ENCODE measurements at places on chromosomes 16 and 17.

DNA sequence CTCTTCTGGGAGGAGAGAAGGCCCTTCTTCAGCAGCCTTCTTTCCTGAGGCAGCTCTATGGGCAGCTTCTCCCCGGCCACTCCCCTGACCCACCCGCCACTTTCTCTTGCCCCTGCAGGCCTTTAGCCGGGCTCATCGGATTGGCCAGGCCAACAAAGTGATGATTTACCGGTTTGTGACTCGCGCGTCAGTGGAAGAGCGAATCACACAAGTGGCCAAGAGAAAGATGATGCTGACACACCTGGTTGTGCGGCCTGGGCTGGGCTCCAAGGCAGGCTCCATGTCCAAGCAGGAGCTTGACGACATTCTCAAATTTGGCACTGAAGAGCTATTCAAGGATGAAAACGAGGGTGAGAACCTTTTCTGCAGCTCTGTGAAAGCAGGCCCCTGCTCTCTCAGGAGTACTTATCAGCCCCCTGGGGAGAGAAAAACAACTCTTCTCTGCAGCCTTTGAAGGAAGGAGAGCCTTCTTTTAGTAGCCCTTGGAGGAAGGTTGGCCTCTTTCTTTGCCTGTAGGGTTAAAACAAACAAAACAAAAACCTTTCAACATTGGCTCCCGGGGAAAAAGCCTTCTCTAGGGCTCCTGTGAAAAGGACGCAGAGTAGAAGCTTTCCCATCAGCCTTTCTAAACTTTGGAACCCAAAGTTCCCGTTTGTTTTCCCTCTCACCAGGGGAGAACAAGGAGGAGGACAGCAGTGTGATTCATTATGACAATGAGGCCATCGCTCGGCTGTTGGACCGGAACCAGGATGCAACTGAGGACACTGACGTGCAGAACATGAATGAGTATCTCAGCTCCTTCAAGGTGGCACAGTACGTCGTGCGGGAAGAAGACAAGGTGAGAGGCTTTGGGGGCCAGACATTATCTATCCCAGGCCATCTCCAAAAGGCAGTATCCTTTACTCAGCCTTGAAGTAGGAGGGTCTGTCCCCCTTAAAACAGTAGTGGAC is 12.7 kb downstream of the RNF227 start:
- no peak for DNase-seq

- DNase-seq: no peak
Observed at GRCh38 chr17:16273499-16273898, 56.5 kb downstream of the PIGL start.

DNA sequence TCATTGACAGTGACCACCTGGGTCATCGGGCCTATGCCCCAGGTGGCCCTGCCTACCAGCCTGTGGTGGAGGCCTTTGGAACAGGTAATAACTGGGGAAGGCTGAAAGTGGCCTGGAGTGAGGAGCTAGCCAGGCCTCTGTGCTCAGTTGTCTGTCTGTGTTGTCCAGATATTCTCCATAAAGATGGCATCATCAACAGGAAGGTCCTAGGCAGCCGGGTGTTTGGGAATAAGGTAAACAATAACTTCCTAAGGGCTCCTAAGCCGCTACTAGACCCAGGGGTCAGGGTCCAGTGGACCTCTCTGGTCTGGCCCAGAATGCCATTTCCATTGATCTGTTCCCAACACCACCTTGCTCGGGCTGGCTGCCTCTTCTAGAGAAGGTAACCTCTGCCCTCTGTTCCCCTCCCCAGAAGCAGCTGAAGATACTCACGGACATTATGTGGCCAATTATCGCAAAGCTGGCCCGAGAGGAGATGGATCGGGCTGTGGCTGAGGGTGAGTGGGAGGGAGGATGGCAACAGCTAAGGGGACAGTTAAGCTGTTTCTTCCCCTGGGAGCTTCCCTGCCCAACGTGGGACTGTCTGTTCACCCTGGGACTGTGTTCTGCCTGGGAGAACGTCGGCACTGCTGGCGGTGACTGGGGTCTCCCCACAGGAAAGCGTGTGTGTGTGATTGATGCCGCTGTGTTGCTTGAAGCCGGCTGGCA is 1.9 kb upstream of the MLX start:
- DNase-seq: no peak

DNA sequence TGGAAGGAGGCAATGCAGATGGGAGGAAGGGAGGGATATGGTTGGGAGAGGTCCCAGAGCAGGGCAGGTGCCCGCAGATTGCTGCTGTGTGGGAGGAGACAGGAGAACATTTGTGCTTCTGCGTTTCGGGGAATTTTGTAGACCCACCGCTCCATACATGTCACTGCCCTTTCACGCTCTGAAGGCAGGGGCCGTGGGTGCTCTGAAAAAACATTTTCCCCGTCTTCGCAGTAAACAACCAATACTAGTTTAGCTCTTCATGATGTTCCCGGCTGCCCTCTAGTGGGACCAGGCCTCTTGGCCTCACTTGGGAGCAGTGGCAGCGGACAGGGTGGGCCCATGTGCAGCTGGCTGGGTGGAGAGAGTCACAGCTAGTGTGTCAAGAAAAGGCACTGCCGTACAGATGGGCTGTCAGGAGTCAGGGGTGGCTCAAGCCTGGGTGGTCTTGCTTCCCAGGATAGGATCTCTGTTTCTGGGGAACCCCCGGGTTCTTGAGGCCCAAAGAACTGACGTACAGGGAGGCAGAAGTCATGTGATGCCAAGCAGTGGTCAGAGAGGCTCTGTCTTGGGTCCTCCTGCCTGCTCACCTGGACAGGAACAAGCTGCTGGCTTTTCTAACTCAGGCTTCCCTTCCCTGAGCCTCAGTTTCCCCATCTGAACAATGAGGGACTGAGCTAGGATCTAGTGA is 46.5 kb upstream of the CPNE2 start:
- DNase-seq: no peak

- DNase-seq: no peak
Observed at GRCh38 chr16:2089706-2090480, 42.1 kb downstream of the TSC2 start.

DNA sequence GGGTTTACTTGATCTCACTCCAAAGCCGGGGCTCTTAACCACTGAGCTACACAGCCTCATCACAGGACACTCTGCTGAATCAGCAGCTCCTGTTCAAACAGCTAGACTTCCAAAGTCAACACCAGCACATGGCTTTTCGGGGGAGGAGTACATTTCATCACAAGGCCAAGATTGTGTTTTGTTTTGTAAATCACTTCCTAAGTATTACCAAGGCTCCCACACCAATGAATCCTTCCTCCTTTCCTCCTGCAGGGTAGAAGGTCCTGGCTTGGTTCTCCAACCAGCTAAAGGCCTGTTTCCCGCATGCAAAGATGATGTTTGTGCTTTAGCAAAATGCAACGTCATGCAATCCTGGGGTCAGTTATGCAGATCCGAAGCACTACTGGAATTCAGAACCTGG is 152.5 kb downstream of the XYLT1 start:
- no peak for DNase-seq

DNA sequence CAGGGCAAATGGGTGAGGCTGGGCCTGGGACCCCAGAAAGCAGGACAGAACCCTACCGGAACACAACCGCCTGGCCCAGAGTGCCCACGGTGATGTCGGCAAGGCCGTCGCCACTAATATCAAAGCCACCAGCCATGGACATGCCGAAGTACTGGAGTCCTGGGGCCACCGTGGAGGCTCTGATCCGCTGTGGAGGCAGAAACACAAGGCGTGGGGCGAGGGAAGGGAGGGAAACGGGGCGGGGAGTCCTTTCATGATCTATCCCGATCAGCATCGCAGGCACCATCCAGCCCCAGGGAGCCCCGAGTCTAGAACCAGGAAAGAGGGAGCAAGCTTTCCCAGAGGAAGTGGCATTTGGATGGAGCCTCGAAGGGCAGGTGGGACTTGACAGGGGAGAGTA is 26.6 kb downstream of the HASPIN start:
- DNase-seq: no peak

DNA sequence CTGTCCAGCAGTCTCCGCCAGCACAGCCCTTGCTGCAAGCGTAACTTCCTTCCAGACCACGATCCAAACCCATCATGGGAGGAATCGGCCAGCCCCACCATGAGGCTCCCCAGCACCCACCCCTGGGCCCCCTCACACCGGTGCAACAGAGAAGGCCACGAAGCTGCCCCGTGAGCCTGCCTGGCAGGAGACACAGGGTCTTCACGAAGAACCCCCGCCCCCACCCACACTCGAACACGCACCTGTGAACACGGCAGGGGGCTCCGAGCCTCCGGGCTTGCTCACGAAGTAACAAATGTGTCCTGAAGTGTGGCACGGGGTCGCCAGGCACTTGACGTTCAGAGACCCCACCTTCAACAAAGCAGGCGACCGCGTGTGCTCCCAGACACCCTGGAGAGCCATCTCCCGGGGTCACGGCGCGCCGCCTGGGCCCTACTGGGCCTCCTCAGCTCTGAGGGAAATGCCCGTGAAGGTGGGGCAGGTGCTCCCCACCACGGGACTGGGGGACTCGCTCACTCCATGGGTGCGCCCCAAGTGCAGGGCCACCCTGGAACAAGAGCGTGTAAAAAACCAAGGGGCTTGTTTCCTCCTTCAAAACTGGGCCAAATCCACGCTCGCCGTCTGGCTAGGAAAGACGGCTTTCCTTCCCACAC is 7.6 kb downstream of the HAGH start:
- DNase-seq: no peak

GRCh38 chr17:5600041-5600440 is 15.7 kb upstream of the NLRP1 start:
- no peak for DNase-seq

- no peak for DNase-seq
Observed at GRCh38 chr17:38357486-38358123, 6.0 kb downstream of the SOCS7 start.

Data from NCI-H1105 (cell line).